Right renal cortex interstitium (tissue), 3 donors: ENCODE measurements at places on chromosomes 11 and 22. TPM values are rescaled to one million over a fixed set of nuclear protein-coding genes. Genes with fewer than 3 reads are reported as not detected.

Gene SLC22A8
- 48.1 TPM for polyA plus RNA-seq

Gene ZNF280B
- 4.5 TPM for polyA plus RNA-seq

Gene KRTAP5-10
- polyA plus RNA-seq, result 0.20 TPM

Gene JAM3
- polyA plus RNA-seq, result 55.4 TPM

Gene CASP5
- polyA plus RNA-seq, result not detected

Gene C2CD2L
- 9.3 TPM for polyA plus RNA-seq

Gene TMPRSS5
- polyA plus RNA-seq, result 1.0 TPM

Gene CCDC73
- 0.19 TPM for polyA plus RNA-seq

Gene TSGA10IP
- polyA plus RNA-seq, result not detected

Gene KRTAP5-7
- 0.17 TPM for polyA plus RNA-seq

Gene RFPL1
- 1.4 TPM for polyA plus RNA-seq

Gene RAB3IL1
- polyA plus RNA-seq, result 15.5 TPM

DNA sequence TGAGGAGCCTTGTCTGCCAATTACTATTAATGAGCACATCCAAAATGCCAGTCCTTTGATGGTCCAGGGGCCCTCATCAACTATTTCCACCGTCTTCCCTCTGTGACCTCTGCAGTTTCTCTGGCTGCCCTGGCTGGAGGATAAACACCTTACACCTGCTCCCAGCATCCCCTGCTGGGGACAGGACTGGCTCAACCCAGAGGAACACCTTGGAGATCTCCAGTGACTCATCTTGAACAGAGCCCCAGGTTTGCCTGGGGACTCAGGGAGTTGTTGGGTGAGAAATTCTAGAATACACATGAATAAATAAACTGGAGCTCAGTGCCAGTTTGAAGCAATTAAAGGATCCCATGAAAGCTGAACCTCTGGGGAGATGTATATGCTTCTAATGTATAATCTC is 24.0 kb upstream of the ELF5 start:
- DNase-seq, result no peak

- DNase-seq, result no peak
Measured at GRCh38 chr11:78808923-78809322, 234.3 kb upstream of the NARS2 start.

GRCh38 chr22:50490531-50491308 is 4.1 kb downstream of the MIOX start:
- no peak for DNase-seq

- no peak for DNase-seq
Measured at GRCh38 chr11:76176463-76176862, 29.8 kb downstream of the WNT11 start.

GRCh38 chr11:64577202-64577601 is 13.8 kb upstream of the SLC22A12 start:
- no peak for DNase-seq

GRCh38 chr22:35231585-35232084 is 25.7 kb upstream of the HMGXB4 start:
- peak; percentile 61 for DNase-seq

- no peak for DNase-seq
Measured at GRCh38 chr11:115561116-115561515, 56.9 kb upstream of the CADM1 start.

GRCh38 chr11:117201658-117202305 is 2.6 kb downstream of the TAGLN start:
- DNase-seq, result no peak

- DNase-seq, result no peak
Measured at GRCh38 chr22:26554956-26555355, 35.0 kb downstream of the TPST2 start.

- DNase-seq, result no peak
Measured at GRCh38 chr11:34344768-34345539, 12.9 kb downstream of the ABTB2 start.

DNA sequence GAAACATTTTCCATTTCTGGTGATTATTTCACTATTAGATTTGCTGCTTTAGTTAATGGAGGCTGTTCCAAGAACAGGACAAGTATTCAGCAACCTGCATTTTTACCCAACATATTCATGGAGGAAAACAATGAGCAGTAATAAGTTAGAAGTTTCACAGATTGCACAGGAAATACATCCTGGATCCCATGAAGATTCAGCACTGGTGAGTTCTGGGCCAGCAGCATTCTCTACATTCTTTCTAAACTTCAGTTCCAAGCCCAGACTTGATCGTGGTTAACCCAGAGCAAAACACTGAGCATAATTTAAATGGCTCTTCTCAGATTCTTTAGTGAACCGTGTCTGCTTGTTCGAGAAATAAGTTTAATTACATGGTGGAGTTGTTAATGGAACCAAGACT is 3.8 kb downstream of the FJX1 start:
- DNase-seq, result no peak

- no peak for DNase-seq
Measured at GRCh38 chr11:118917481-118918127, 8.1 kb downstream of the BCL9L start.

DNA sequence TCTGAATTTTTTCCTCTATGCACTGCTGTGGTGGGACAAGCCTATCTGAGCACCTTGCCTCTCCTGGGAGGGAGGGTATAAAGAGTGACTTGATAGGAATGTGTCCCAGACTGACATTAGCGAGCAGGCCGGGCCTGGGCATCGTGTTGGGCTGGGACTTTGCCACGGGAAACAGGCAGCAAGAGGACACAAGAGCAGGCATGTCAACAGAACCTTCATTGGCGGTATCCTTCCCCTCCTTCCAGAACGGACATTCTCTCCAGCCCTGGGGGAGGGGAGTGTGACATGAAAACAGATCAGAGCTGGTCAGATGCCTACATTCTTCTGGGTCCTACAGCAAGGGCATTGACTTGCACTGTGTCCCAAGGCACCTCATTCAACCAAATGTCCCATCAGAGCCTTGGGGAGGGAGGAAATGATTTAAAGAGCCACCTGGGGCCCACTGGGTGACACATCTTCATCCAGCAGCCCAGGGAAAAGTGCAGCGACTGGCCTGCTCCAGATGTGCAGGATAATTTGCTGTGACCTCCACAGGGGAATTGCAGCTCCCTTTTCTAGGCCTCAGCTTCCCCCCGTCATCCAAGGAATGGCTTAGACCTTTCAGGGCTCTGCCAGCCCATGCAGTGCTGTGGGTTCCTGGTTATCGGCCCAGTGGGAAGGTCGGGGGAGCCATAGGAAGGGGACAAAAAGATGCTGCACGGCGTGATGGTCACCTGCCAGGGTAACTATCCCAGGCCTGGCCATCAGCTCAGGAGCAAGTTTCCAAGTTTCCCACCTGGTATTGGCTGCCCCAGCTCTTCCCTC is 21.8 kb upstream of the UVRAG start:
- DNase-seq, result no peak

DNA sequence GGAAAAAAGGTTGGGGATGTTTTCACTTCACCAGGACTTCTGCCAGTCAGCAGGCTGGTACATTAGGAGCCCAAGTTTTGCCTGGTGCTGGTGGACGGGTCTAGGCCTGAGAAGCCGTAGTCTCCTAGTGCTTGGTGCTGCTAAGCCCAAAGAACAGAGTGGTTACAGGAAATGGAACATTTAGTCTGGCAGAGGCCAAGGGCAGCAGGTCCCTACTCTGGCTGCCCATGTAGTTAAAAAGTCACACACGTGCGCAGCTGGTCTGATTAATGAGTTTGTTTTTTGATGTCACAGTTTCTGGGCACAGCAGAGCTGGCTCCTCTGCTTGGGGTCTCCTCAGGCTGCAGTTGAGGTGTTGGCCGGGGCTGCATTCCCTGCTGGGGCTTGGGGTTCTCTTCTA is 20.6 kb downstream of the BCR start:
- no peak for DNase-seq

DNA sequence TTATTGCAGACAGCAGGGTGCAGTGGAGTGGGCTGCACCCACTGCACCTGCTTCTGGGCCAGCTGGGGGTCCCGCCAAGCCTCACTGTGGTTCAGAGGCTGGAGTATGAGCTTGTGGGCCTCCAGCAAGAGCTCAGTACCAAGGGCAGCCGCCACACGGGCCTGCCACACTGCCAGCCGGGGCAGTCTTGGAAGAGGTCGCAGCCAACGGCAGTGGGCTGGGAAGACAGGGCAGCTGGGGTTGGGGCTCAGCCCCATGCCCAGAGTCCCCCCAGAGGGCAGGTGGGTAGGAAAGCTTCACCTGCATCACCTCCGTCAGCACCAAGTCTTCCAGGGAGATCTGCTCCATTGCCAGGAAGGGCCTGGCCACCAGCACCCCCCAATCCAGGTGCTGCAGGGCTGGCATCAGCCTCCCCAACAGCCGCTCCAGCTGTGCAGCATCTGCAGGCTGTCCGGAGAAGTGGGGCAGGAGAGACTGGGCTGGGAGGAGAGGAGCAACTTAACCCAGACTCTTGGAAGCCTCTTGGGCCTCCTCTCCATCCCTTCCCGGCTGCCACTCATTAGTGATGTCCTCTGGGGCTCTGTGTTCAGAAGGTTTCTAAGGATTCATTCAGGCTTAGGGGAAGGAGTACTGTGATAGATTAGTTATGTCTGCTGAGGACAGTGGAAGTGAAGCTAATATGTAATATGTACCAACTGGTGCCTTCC is 1.1 kb upstream of the GSTT4 start:
- DNase-seq, result no peak

DNA sequence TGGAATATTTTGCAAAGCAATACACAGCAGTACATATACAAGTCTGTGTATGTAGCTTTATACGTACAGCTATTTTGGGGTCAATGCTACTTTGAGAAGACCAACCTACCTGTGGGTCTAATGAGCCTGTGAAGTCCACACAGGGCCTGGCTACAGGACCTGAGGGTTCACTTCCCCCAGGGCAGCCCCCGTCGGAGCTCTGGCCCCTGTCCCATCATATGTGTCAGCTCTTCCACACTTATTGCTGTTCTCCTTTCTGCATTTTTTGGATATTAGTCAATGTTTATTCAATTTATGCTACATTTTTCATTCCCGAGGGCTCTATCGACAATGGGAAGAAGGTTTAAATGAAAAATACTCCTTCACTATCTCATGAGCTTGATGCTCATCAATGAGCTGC is 1473.6 kb downstream of the BRD1 start:
- no peak for DNase-seq

DNA sequence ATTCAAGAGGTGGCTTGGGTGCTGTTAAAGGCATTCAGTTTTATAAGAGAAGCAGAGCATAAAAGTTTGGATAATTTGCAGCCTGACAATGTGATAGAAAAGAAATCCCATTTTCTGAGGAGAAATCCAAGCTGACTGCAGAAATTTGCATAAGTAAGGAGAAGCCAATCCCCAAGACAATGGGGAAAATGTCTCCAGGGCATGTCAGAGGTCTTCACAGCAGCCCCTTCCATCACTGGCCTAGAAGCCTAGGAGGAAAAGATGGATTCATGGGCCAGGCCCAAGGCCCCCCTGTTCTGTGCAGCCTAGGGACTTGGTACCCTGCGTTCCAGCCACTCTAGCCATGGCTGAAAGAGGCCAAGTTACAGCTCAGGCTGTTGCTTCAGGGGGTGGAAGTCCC is 207.3 kb downstream of the METTL15 start:
- DNase-seq, result no peak

DNA sequence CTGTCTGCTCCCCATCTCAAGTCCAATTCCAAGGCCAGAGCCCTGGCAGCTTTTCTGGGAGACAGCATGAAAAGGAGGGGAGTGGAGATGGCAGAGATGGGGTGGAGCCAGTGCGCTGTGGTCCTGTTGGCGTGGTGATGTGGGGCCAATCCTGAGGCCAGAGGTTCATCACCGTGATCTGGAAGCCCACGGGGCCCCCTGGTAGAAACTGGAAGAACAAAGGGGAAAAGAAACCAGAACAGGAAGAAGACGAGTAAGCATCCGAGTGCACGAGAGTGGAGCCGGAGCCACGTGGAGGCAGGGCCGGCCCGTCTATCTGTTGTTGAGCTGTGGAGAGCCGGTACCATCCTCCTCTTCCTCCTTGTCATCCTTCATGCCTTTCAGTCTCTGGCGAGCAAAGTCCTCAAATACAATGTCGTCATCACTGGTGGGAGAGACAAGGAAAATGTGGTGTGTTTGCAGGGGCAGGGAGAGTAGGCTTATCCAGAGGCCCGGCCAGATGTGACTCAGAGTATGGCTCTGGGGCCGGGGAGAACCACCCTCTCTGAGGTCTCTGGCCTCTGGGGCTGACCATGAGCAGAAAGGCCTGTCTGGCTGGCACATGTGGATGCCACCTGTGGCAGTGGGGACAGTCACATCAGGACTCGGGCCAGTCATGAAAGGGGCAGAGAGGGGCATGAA is 25.4 kb downstream of the TPBGL start:
- DNase-seq, result no peak

GRCh38 chr22:27086080-27087044 is 429.0 kb downstream of the MIAT start:
- DNase-seq, result no peak

GRCh38 chr11:83033972-83034672 is 37.6 kb downstream of the RAB30 start:
- DNase-seq, result no peak

GRCh38 chr11:23233075-23233474 is 372.8 kb upstream of the CCDC179 start:
- no peak for DNase-seq

GRCh38 chr11:69385144-69385820 is 91.3 kb downstream of the MYEOV start:
- DNase-seq, result no peak

GRCh38 chr11:3006505-3007260 is 14.6 kb upstream of the NAP1L4 start:
- DNase-seq, result no peak

DNA sequence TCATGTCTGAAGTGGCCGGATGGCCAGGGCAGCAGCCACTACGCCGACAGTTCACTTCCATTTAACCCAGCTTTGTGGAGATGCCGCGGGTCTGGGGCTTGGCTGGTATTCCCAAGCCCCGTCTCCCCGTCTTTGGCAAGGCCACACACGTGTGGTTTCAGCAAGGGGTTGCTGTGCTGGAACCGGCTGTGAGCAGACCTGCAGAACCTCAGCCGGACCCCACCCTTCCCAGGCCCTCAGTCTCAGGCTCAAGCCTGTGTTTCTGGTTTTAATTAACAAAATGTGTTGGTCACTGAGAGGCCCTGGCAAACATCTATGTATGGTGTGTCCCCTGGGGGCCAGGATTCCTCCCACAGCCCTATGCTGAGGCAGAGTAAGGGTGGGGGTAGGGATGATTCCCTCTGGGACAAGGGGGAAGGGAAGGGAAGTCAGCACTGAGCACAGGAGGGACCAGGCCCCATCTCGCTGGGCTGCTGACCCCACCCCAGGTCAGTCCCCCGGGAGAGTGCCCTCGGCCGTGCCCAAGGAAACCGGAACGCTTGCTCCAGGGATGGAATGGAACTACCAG is 9.3 kb downstream of the OSBPL5 start:
- DNase-seq, result no peak

- no peak for DNase-seq
Measured at GRCh38 chr22:39475337-39475736, 18.5 kb downstream of the MGAT3 start.

- no peak for DNase-seq
Measured at GRCh38 chr11:65315204-65315865, 669 bp downstream of the CDC42EP2 start.
